ENCODE measurements at places on chromosomes 2 and 18.

GRCh38 chr2:197079832-197080555, 153.5 kb upstream of the PGAP1 start:
- DNase-seq, result no peak

DNA sequence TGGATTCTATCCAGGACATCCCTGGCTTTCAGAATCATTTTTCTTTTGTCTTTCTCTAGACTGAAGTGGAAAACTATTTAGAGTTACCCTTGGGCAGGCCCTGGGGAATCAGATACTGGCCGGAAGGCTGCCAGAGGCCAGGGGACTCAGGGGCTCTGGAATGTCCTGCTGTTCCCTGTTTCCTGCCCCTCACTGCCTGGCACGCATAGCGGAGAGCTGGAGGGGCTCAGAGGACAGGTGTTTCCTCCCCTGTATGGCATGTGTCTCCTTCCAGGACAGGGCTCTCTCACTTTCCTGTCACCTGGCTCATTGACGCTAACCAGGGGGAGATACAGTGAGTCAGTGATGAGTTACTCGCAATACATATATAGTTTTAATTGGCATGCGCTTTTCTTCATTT, 38.8 kb downstream of the DYSF start:
- no peak for DNase-seq

- no peak for DNase-seq
Observed at GRCh38 chr2:239177908-239178307, 222.9 kb downstream of the HDAC4 start.

GRCh38 chr2:54675738-54676137, 47.7 kb upstream of the EML6 start:
- DNase-seq, result no peak

All from CD4-positive, alpha-beta T cell treated with Interleukin-15 for 4 hours (primary cell).